Fibroblast of skin of left biceps (primary cell): ENCODE measurements at places on chromosomes 12 and 14.

DNA sequence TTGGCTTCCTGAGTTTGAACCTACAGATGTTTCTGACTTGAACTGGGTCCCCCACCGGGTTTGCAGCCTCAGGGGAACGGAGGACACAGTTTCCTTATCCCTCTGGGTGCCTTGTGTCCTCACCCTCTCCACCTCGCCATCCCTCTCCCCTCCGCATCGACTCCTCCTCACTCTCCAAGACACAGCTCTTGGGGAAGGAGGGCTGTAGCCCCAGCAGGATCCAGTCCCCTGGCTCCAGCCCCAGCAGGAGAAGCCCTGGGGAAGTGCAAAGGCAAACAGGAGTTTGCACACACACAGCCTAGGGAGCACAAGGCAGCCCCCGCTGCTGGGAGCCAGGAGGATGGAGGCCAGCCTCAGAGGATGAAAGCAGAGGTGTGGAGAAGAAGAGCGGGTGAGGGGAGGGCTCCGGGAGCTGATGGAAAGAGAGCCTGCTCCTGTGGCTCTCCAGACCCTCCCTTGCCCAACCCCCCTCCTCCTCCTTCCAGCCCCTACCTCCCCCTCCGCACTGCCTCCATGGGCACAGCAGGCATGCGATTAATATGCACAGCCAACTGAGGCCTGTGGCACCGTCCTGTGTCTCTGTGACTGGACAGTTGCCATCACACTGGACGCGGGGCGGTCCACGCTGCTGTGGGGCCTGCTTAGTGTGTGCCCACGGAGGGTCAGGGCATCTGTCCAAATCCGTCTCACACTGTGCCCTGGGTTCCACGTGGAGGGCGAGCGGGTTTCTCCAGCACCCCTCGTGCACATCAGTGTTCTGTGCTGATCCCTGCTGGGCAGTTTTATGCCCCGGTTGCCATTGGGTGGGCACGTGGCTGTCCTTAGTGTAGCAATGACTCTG is 193.7 kb upstream of the DIO3 start:
- DNase-seq: no peak

DNA sequence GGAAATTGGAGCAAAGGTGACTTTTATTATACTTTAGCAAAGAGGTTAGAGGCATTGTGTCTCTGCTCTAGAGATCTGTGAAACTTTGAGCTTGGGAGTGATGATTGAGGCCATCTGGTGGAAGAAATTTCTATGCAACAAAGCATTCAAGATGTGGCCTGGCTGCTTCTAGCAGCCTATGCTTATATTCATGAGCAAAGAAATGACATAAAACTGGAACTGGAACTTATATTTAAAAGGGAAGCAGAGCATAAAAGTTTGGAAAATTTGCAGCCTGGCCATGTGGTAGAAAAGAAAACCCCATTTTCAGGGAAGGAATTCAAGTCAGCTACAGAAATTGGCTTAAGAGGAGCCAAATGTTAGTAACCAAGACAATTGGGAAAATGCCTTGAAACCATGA is 70.4 kb downstream of the SDR9C7 start:
- no peak for DNase-seq

- no peak for DNase-seq
Measured at GRCh38 chr14:77186911-77187648, 5.5 kb downstream of the TMEM63C start.

DNA sequence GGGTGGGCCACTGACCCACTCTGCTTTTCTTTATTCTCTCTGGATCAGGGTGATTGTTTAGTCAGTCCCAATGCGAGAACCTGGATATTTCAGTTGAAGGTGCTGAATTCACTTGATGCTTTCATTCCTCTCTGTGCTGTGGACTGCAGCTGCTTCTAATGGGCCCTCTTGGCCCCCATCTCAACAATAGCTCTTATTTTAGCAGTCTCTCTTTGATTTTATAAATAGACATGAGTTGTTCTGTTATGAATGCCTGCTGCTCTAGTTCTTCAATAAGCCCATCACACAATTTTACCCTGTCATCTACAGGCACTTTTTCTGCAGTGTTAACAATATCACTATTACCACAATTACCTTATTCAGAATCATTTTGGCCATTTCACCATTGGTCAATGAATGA is 54.1 kb upstream of the YARS2 start:
- no peak for DNase-seq

DNA sequence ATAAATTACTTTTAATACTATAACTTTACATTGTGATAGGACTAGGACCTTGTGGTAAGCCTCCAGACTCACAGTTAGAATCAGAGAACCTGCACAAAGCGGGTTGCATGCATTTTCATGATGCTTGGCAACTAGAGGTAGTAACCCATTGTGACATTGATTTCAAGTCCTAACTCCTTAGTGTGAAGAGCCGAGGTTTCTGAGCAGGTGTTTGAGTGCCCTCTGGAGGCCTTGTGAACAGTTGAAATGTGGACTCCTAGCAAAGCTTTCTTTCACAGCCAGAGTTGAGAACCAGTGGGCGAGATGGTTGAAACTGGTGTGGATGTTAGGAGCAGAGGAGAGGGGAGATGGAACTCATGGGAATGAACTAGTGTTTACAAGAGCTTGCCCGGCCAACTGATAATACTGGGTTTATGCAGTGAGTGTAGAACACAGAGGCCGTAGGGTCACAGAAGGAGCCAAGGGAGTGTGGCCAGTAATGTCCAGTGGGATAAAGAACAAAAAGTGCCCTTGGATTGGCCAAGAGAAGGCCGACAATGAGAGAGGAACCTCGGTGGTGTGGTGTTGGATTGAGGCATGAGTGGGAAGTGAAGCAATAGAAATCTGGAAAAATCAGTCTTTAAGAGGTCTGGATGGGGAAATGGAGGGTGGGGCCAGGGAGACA is 10.9 kb downstream of the ZNF664 start:
- no peak for DNase-seq

DNA sequence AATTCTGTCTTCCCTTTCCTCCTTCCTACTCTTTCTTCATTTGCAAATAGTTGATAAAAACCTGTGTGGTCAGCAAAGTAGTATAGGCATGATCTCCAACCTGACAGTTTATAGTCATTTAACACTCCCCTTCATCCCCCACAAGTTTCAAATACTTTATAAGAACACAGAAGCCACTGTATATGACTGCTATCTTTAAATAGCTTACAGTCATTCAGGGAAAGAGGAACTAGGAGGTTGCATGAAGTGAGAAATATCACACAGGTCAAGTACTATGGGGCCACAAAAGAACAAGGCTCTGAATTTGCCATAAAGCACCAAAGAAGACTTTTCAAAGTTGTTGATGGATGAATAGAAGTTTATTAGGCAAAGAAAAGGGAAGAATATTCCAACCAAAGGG is 431.3 kb downstream of the NPAS3 start:
- DNase-seq: no peak
